ENCODE measurements at places on chromosomes 16 and 17.

GRCh38 chr17:80751070-80751945, 206.7 kb downstream of the RPTOR start:
- no peak for DNase-seq

DNA sequence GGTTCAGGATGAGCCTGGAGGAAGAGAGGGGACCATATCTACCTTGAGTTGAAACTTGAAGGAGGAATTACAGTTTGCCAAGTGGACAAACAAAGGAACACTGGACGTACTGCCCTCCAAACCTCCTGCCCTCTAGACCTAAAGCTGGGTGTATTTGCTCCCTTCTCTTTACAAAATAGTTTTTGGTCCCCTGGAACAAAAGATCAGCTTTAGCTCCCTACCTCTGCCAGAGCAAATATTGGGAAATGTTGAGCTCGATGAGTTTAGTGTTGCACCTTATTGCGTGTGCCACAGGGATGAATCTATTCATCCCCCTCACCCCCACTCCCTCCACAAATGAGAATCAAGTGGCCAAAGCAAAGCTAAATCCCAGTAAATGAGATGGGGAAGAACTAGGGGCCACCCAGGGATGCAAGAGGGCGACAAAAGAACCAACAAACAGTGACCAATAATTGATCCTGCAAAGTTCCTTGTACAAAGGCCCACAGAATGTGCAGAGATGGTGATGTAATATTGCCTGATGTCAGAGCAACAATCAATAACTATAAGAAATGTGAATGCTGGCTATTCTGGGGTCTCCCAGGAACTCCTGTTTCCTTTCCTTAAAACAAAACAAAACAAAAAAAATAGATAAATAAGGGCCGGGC, 17.2 kb upstream of the TAT start:
- no peak for DNase-seq

DNA sequence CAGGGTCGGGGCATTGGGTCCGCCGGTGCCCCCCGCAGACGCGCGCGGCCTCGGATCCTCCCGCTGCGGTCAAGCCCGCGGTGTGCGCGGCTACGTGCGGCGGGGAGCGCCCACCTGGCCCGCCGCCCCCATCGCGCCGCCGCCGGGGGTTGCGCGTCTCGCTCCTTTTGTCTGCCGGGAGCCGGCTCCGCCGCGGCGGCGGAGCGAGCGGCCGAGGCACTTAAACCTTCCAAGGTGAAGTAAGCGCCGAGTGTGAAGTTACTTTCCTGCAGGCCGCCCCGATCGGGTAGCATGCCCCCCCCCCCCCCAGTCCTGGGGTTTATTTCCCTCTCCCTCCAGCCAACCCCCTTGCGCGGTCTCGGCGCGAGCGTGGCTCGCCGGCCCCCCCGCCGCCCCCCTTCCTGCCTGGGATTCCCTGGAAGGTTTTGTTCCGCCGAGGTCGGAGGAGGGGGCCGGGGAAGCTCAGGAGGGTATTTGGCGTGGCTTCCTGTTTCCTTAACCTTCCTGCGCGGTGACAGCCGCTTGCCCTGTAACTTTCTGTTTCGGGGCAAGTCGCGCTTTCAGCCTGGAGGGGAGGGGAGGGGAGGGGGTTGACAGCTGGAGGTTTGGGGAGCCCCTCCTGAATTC, 56.6 kb upstream of the GSE1 start:
- DNase-seq, result no peak

DNA sequence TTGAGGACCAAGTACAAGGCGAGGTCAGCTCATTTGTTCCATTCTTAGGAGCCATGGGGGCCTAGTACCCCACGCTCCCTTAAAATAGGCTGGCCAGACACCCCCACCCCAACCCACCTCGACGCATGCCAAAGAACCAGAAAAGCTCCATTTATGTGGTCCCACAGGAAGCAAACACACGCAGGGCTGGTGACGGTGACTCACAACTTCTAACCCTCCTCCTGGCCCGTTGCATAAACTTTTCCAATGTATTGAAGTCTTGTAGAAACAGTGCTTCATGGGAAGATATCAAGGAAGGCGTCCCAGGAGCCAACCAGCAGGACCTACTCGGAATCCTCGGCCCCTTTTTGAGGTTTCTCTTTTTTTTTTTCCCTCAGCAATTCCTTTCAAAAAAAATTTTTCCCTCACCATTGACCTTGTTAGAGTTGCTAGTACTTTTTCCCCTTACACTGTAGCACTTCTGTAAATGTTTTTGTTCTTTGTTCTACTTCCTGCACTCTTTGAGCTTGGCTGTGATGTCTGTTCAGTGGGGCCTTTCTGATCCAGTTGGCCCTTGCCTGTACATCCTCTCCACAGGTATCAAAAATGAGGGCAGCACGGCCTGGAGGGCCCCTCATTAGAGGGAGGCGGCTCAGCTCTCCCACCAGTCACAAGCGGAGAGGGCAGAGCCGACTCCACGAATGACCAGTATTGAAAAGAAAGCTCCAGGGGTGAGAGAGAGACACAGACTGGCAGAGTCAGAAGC, 208.3 kb downstream of the RGS9 start:
- DNase-seq, result peak; percentile 5

DNA sequence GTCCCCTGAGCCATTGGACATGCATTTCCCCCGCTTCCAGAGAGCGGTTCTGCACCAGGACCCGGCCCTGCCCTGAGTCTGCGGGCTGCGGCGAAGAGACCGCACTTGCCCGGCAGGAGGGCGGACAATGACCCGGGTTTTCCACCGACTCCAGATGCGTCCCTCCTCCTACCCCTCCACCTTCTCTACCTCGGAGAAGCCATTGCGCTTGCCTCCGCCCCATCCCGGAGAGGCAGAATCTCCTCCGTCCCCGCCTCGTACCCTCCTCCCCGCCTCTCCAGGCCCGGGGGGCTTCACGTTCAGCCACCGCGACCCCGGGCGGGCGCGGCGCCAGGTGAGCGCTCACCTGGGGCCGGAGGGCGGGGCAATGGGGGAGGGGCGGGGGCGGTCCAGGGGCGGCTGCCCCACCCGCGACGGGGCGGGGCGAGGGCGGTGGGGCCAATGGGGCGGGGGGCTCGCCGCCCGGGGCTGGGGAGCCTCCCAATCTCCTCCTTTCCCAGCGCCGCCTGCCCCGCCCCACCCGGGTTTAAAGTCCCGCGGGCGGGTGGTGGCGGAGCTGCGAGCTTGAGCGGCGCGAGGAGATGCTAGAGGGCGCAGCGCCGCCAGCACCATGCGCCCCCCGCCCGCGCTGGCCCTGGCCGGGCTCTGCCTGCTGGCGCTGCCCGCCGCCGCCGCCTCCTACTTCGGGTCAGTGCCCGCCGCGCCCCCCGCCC, at the start of gene WNT9B:
TSS of gene WNT9B (plus strand) at position 555 of the 713 bp plus-strand sequence. CDS start at position 611, 56 bp downstream.
- no peak for DNase-seq

DNA sequence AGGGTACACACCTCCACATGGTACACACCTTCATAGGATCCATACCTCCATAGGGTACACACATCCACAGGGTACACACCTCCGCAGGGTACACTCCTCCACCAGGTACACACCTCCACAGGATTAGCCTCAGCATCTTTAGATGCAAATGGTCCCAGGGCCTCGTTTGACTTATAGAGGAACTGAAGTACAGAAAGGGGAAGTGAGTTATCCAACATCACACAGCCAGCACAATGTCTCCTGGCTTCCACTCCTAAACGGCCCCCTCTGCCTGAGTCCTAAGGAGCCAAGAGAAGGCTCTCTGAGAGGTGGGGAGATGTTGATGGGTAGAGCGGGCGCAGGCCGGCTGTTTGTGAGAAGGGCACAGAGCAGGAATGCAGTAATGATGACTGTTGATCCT, 12.0 kb downstream of the FOXN1 start:
- DNase-seq, result no peak

- no peak for DNase-seq
These were observed 1.5 kb downstream of the PIEZO1 start for GRCh38 chr16:88783391-88784073.

DNA sequence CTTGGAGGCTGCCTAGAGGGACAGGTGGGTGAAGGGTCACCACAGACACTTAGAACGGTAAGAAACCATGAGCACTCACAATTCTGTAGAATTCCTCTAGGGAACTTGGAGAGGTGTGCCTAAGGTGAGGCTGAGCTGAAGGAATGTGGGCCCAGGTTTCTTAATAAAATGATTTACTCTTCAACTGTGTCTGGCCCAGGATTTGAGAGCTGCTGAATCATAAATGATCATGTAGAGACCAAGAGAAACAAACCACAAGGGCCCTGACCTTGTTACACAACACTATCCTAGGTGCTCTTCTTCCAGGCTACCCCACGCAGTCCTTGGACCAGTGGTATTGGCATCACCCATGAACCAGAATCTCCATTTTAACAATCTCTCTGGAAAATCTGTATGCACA, 27.7 kb downstream of the ZNF18 start:
- no peak for DNase-seq

DNA sequence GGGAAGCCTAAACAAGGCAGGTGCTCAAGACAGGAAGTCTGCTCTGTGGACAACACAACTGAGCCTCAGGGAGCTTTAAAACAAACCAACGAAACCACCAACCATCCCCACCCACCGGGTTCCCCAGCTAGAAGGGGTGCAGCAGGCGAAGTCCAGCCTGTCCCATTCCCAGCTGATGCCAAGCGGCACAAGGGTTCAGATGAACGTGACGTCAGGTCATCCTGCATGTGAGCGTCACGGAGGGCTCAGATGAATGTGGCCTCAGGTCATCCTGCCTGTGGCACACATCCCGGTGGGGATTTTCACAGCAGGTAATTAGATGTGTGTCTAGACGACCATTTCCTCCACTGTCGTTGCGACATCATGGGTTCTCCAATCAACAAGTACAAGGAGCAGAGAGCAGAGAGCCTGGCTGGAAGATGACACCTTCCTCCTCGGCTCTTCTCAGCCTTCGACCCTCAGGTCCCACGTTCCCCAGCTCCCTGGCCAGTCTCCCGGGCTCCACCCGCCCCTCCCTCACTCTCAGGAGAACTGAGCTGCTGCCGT, 246.5 kb downstream of the FOXL1 start:
- DNase-seq, result no peak

- DNase-seq, result no peak
These were observed 5.7 kb downstream of the CACNG1 start for GRCh38 chr17:67050066-67050465.

DNA sequence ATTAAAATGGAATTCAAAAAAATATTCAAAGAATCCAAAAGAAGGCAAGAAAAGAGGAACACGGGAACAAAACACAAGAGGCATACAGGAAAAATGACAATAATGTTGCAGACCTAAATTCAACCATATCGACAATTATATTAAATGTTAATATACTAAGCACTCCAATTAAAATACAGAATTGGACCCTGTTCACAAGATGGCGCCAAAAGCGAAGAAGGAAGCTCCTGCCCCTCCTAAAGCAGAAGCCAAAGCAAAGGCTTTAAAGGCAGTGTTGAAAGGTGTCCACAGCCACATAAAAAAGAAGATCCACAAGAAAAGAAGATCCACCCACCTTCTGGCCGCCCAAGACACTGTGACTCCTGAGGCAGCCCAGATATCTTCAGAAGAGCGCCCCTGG, 6.3 kb upstream of the XAF1 start:
- no peak for DNase-seq

- DNase-seq, result peak; percentile 1
These were observed 104.0 kb upstream of the CDH5 start for GRCh38 chr16:66262253-66263167.

DNA sequence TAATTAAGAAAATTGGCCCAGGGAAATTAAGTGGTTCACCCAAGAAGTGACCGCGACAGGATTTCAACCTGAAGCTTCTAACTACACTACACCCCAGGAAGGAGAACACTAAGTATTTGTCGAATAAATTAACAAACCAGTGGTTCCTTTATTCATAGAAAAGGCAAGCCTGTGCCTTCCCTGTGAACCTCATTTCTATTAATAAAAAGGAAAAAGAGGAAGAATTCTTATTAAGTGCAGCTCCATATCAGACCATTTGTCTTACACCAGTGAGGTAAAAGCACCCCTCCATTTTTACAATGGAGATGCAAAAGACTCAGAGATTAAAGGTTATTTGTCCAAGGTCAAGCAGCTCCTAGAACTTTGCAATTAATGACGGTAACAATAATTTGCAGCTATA, 1.7 kb downstream of the COPS3 start:
- DNase-seq, result no peak

GRCh38 chr17:64920419-64921172, 1.3 kb upstream of the LRRC37A3 start:
- no peak for DNase-seq

DNA sequence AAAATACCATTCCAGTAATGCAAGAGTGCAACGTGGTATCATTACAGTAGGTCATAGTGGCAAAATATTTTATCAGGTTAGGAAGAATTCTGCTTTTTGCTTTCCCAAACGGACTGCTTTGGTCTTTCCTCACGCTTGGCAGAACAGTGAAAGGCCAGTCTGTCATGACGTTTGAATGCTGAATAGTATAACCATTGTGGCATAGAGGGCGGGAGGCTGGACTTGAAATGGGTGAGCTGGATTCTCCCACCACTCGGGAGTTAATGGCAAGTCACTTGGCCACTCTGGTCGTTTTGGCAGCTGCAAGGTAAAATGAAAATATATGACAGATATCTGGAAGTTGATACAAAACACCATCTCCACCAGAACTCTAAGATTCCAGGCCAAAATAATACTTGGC, 391.2 kb downstream of the MAF start:
- DNase-seq, result no peak

- peak; percentile 76 for DNase-seq
These were observed 54.9 kb downstream of the SREBF1 start for GRCh38 chr17:17781591-17782496.

All from CD8-positive, alpha-beta T cell (primary cell).